ENCODE measurements at places on chromosomes 3 and 15. TPM values are rescaled to one million over a fixed set of nuclear protein-coding genes. Genes with fewer than 3 reads are reported as not detected.

The ZMYND10 gene
- polyA plus RNA-seq: 4.2 TPM

The FANCD2OS gene
- 0.81 TPM for polyA plus RNA-seq

The ALPK3 gene
- 20.7 TPM for polyA plus RNA-seq

The P2RY12 gene
- 1.1 TPM for polyA plus RNA-seq

The SPSB4 gene
- 14.8 TPM for polyA plus RNA-seq

The SAMMSON gene
- not detected for polyA plus RNA-seq

The STRC gene
- 1.8 TPM for polyA plus RNA-seq

The PSMA4 gene
- polyA plus RNA-seq: 268 TPM

The IVD gene
- polyA plus RNA-seq: 103 TPM

The SV2B gene
- 0.67 TPM for polyA plus RNA-seq

The MLH1 gene
- polyA plus RNA-seq: 60.4 TPM

The RFTN1 gene
- polyA plus RNA-seq: 28.8 TPM

The GATM gene
- polyA plus RNA-seq: 242 TPM

The WDR93 gene
- polyA plus RNA-seq: 3.7 TPM

The AMIGO3 gene
- polyA plus RNA-seq: 2.6 TPM

The LMAN1L gene
- polyA plus RNA-seq: not detected

The TRIM42 gene
- not detected for polyA plus RNA-seq

The IL12A gene
- polyA plus RNA-seq: 1.3 TPM

The KIF23 gene
- 59.4 TPM for polyA plus RNA-seq

The OR5H14 gene
- 0.02 TPM for polyA plus RNA-seq

The FMN1 gene
- polyA plus RNA-seq: 23.1 TPM

The RNU5B-1 gene
- not detected for polyA plus RNA-seq

The CHRM5 gene
- polyA plus RNA-seq: 0.35 TPM

The RYR3 gene
- 16.9 TPM for polyA plus RNA-seq

The CYB561D2 gene
- 14.1 TPM for polyA plus RNA-seq

The ANKRD63 gene
- polyA plus RNA-seq: 0.17 TPM

The MSL2 gene
- 52.4 TPM for polyA plus RNA-seq

The RTP1 gene
- polyA plus RNA-seq: not detected

The HCN4 gene
- polyA plus RNA-seq: 1.2 TPM

The ABI3BP gene
- 26.8 TPM for polyA plus RNA-seq
